ENCODE measurements at places on chromosomes 3 and 15.
A peak's percentile ranks its signal among the peaks of the same experiment; 100 is the strongest.

DNA sequence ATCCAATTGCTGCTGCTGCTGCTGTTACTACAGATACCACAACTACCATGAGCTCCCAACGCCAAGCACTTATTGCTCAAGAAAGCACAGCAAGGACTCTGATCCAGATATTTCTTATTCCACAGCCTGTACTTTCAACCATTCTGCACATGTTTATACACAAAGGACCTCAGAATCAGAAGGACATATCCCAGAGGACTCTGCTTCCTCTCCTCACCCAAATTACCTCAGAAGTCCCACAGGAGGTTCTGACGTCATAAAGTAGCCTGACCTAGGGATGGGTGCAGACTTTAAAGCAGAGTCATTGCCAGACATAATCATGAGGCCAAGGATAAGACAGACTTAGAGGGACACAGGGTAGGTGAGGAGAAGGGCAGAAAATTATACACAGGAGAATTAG lies 115.9 kb downstream of the ABI3BP start:
- DNase-seq: no peak

DNA sequence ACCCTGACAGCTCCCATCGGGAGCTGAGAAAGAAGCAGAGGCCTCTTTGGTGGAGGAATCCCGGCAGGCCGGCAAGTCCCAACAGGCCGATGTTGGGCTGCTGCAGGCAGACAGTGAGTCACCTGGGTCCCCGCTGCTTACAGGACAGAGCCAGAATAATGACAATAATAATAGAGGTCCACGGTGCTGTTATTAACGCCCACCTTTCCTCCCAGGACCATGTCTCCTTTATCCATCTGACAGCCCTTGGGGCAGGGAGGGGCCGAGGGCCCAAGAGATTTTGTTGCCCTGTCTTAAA lies 29.3 kb upstream of the MAGEF1 start:
- DNase-seq: no peak

- no peak for DNase-seq
These were observed 189.7 kb downstream of the OPA1 start for GRCh38 chr3:193782747-193783146.

DNA sequence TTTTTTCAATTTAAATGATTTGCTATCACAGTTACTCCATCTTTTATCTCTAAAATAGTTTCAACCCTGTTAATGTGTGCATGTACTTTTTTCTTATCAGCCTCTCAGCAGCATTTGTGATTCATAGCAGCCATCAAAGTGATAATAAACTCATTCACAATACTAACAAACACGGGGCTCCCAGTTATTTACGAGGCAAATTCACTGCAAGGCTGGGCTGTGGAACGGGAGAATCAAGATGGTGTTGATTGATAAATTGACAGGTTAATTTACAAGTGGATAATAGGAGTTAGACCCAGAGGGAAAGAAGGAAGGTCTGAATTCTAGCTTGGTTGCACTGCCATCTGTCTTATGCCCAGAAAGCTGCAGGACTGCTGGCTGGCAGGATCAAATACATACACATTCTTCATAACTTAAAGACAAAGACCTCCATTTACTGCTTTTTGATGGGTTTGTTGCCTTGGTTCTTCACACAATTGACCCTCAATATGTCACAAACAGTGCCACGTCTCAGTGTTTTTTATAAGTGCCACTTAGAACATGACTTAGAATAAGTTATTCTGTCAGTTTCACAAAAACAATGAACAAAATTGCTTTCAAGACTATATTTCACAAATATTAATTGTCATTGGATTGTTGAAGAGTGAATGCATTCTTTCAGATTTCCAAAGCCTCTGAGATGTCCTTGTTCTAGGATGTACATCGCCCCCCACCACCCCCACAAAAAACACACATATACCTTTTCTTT lies 562.8 kb downstream of the NR2F2 start:
- DNase-seq: no peak

DNA sequence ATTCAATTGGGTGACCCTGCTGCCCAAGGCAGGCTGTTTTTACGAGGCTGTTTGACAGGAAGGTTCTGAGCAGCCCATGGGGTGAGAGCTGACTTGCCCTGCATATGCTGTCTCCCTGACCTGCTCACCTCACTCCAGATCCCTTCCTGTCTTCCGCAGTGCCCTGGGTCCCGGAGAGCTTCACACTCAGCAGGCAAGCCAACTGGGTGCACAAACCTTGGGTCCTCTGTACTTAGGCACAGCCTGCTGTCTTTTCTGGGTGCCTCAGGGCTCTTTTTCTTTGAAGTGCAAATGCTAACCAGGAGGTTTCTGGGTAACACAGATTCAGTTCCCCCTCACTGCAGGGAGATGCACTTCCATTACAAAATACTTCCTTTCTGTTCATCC lies 32.8 kb downstream of the ZXDC start:
- no peak for DNase-seq

DNA sequence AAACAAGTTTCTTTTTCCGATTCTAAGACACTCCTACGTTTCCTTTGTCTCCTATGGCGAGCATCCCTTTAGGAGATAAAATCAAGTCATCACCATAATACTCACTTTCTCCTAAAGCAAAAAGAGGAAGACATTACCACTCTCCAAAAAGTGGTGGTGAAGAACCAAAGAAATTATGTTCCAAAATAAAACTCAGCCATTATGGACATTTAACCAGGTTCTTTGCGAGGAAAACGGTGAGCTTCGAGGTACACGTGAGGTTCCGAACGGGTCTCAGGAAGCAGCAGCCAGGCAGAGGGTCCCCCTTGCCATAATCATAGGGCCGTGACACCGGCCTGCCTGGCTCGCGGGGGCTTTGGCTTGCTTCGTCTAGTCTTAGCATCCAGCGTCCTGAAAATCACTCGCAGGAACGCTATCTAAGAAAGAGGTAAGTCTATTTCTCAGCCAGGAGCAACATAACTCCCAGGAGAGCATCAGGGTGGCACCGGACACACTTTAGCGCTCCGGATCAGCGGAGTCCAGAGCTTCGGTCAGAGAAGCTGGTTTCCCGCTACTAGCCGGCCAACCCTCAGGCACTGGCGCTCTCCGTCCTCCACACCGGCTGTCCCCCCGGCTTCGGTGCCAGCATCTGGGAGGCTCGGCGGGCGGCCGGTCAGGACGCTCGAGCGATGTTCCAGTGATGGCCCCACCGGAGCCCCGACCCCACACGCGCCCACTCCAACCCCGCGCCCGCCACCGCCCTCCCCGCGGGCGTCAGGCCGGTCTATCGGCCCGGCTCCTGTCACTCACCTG lies 581 bp downstream of the IP6K1 start:
- no peak for DNase-seq

- DNase-seq: no peak
These were observed 109.3 kb upstream of the MME start for GRCh38 chr3:154970797-154971196.

DNA sequence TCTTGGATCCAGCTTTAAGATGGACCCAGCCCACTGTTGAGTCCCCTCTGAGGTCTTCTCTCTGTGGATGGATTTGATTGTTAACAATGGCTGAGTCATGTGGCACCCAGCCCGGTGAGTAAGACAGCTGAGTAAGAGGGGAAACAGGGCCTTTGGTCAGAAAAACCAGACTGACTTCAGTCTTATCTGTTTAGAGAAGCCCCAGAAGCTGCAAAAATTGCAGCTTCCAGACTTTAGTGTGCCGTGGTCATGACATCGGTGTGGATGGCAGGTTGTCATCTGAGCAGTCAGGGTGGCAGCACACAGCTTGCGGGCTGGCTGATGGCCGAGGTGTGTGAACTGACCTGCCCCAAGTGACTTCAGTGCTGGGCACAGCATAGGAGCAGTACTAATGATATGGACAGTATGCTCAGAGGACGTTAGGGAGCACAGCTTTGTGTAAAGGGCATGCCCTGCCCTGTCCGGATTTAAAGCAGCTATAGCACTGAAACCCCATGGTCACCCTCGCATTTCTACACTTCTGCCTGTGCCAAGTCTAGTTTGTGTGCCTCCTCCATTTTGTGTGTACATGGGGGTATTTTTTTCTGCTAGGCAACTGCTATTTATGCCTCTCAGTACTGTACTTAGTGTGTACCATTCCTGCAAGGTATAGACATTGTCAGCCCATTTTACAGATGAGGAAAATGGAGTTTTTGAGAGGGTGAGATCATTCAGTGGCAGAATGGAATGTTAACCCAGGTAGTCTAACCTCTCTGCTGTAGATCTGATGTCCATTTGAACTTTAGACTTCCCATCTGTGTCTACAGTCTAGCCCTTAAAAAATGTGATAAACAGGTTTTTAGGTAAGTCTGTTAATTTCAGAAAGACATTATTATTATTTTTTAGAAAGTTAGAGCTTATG lies 44.4 kb downstream of the FLNB start:
- no peak for DNase-seq

DNA sequence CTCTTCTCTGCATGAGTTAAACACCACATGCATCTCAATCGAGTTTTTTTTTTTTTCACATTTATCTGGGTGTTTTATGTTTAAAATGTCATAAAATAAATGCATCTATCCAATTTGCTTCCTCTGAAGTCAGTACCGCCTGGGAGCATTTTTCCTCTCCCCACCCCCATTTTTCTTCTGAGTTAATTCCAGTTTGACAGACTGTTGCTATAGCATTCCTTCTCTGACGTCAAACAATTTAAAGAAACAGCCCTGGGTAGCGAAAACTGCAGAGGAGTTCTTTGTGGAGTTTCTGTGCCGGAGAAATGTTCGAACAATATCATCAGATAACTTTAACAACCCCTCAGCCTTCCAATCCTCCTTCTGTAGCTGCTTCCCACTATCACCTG lies 900 bp upstream of the GNB4 start:
- peak; percentile 72 for DNase-seq

DNA sequence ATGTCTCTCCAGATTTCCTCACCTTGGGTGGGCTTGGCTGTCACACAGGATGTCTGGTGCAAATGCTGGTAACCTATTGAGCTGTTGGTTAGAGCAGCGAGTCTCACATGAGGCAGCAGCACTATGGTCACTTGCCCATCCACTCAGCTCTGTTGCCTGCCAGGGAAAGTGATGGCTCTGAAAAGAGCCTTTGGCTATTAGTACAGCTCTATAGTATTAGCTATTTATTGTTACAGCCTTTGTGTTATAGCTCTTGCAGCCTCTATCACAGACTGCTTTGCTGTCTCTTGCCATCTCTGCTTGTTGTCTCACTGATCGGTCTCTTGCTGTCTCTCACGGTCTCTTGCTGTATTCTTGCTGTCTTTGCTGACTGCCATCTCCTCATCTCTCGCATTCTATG lies 114.3 kb downstream of the MFSD1 start:
- no peak for DNase-seq

DNA sequence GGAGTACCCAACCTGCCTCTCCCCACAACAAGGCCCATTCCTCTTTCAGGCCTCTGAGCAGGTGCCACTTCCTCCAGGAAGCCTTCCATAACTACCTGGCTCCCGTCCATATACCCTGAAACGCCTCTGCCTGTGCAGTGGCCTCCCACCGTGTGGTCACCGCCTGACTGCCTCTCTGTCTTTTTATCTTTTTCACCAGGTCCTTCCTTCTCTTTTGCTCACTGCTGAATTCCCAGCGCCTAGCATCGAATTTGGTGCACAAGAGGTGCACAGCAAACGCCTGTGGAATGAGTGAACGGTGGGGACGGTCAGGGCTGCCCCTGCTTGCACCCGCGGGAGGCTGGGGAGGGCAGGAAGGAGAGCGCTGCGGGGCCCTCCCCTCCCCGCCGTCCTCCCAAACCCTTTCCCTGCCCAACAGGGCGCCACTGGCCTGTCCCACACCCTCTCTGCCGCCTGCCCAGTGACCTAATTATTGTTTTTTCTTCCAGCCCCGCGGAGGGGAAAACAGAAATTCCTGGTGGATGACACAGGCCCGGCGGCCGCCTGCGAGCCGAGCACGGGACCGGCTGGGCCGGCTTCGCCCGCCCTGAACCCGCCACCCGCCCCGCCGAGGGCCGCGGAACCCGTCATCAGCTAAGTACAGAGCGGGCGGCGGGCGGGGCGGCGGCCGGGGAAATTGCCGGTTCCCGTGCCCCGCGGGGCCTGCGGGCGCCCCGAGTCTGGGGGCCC lies 140.1 kb downstream of the SMAD6 start:
- DNase-seq: peak; percentile 53

GRCh38 chr3:65833761-65834505 lies 204.8 kb downstream of the MAGI1 start:
- no peak for DNase-seq

DNA sequence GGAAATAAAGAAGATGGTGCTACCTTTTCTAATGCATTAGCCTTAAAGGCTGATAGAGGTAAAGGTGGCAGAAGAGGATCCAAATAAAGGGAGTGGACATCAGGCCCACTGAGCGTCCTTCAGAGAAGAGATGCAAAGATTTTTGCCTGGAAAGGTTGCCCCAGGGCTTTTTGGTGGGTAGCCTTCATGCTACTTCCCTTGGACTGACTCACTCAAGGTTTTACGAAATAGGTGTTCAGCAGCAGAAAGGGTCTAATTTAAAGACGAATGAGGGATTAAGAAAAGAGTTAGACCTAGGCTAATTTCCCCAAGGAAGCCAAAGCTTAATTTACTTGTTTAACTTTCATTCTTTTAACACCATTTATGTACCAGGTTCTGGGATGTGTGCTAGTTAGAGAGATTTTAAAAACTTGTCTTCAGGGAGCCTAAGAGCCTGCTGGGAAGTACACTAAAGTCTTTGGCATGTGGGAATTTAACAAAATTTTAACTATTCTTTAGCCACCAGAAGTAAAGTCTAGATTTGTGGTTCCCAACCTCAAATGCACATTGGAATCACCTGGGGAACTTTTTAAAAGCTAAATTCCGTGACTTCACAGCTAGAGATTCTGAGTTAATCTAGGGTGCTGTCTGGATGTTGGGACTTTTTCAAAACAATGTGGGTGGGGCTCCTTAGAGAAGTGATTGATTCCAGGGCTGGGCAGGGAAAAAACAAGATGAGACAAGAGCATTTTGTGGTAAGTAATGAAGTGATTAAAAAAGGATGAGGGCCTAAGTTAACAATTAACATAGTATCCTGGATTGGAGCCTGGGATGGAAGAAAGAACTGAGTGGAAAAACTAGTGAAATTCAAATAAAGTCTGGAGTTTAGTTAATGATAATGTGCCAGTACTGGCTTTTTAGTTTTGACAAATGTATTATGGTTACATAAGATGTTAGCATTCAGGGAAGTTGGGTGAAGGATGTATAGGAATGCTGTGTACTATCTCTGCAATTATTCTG lies 3.4 kb downstream of the IL20RB start:
- DNase-seq: no peak

- no peak for DNase-seq
These were observed 203.8 kb upstream of the ATP10A start for GRCh38 chr15:26066896-26067295.

DNA sequence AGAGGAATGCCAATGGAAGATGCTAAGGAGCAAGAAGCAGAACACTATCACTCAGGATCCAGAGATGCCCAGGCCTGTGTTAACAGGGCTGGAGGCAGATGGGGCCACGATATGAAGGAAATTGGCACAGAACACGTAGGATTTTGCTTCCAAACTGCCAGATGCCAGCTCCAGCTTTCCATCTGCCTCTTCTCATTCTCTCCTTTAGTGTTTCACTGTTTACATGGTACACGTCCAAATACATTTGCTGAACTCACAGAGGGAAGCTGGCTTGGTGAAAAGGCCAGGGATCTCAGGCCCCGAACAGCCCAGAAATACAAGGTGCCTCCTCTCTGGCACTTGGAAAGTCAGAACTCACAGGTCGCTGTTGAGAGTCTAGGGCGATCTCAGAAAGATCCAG lies 187.0 kb downstream of the NTRK3 start:
- no peak for DNase-seq

- no peak for DNase-seq
These were observed 1.2 kb upstream of the LRRC34 start for GRCh38 chr3:169813757-169814517.

All from right renal pelvis (tissue), 4 donors.